ENCODE measurements at places on chromosomes 5 and 9.
A peak's percentile ranks its signal among the peaks of the same experiment; 100 is the strongest.

GRCh38 chr9:6793203-6793602 lies 35.4 kb downstream of the KDM4C start:
- no peak for DNase-seq

DNA sequence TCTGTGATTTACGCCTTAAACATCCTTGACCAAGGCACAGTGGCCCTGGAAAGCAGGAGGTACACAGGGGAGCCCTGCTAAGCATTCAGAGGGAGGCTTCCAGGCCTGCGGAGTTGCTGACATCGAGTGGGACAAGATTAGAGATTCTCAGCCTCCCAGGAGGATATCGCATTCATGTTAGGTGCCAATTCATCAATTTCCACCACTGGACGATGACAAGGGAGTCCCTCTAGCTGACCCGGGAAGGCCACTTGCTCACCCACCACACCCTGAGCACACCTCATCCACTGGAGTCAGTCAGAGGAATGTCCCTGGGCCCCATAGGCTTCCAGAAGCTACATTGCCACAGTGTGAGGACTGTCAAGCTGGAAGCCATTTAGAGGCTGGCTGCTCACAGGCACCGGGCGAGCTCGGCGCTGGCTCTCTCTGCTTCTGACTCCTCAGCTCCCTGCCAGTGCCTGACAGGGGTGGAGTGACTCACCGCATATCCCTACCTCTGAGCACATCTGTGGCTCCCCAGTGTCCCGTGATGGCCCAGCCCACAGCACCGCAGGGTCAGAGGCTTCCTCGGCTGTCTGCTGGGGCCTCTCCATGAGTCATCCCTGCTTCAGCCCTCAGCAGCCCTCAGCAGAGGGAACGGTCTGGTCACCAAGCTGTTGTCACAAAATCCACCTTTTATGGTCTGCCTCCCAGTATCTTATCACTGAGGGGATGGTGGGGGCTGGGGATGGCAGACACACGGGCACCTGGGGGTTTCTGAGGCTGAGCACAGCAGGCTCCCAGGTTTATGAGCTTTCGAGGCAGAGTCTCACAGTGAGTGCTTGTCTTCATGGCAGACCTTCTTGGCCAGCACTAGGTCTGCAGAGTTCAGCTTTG lies 117.5 kb downstream of the ZNF608 start:
- peak; percentile 57 for DNase-seq

DNA sequence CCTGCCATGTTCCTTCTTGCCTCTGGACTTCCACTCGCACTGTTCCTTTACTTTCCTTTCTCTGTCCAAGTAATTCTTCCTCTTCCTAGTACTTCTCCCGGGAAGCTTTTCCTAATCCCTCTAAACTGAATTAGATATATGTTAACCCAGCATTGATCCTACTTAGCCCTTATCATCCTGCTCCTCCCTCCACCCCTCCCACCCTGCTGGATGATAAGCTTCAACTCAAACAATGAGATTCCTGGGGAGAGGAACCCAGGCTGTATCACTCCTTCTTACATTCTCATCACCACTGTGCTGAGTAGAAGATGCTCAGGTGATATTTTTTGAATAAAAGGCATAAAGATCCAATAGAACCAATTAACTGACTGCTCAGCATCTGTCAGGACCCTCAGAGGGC lies 45.7 kb downstream of the CDK5RAP2 start:
- no peak for DNase-seq

GRCh38 chr5:96601715-96602244 lies 60.4 kb upstream of the CAST start:
- DNase-seq: peak; percentile 84

DNA sequence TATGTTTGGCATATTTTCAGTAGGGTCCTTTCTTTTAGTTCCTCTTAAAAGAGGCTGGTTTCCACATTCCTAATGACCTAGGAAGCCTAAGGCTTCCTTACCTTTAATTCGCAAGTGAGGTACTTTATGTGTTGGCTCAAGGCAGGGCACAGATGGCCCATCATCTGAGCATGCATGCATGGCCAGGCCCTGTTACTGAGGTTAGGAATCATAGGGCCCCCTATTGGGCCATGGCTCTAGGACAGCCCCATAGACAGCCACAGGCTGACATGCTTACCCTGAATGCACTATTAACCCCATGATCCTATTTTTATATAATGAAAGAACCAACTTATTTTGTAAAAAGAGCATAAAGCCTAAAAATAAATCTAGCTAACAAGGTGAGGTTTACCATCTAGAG lies 271.4 kb downstream of the ELAVL2 start:
- DNase-seq: no peak

DNA sequence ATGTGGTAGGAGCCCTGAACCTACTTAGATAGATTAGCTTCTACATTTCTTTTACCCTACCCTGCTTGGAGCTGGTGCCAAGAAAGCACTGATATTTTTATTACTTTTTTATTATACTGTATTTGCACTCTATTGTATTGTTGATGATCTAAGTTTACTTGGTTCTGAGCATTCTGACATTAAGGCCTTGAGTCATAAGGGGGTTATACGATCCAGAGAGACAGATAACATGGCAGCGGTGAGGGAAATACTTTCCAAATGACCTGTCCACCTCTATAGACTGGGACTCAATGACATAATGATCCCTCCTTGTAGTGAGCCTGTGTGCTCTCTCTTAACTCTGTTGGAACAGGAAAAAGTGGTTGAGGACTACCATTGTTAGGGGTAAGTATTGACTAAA lies 176.3 kb downstream of the MAN2A1 start:
- DNase-seq: no peak

Measured in HT-29 (cell line).